Activated CD8-positive, alpha-beta memory T cell treated with anti-CD3 and anti-CD28 coated beads for 1 hour (primary cell): ENCODE measurements at places on chromosomes 2 and 18.

DNA sequence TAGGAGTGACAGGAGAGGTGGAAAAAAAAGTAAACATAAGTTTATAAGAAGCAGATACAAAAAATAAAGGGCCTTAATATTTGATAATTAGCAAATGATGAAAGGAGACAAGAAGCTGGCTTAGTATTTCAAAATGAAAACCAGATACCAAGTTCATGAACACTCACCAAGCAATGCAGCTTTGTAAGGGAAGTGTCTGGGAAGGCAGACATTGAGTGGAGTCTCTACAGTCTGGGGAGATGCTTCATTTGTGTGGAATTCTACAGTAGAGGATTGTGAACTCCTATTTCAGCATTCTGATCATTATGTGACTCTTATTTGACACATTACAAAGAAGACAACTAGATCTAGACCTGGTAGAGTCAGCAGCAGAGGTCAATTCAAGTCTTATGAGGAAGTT lies 1072.7 kb downstream of the DSC3 start:
- DNase-seq, result no peak

GRCh38 chr2:43518181-43518580 lies 77.7 kb downstream of the THADA start:
- no peak for DNase-seq

DNA sequence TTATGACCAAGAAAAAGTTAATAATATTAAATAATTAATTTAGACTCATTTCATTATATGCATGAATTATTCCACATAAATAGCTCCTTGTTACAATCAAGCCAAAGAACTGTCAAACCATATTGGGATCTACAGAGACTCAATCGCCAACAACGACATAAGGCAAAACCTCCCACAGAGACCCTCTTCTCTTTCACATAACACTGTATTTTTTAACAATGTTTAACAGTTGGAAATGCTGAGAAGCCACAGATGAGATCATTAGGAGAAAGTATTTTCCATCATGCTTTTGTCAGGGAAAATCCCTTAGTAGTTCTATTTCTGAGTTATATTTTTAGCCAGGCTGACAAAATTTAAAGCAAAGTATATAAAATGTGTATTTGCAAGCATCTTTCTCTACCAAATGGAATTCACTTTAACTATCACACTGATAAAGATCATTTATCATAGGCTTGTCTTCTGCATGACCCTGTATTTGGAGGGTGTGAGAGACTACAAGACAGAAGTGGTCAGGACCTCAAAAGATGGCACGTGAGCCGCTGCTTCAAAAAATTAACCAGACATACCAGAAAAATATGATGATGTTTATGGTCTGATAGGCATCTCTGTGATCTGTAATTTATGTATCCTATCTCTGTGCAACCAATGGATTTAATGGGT lies 383.8 kb downstream of the NRXN1 start:
- DNase-seq, result no peak

- DNase-seq, result no peak
Measured at GRCh38 chr2:184297085-184297484, 301.2 kb upstream of the ZNF804A start.

GRCh38 chr18:79203017-79203605 lies 133.9 kb downstream of the ATP9B start:
- DNase-seq, result no peak

DNA sequence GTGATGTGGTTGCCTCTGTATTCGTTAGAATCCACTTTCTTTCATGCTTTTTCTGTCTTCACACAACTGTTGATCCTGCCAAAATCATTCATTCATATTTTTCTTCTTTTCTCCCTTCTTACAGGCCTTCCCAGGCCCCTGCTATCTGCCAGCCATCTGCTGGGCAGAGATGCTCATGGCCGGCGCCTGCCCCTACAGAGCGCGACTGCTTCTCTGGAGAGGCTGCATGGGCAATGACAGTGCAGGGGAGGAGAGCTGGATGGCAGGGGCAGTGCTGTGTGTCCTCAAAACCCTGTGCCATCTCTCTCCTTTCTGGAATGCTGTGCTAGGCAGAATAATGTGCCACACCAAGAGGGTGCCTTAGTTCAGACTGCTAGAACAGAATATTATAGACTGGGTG lies 125.2 kb downstream of the INHBB start:
- no peak for DNase-seq
